ENCODE measurements at places on chromosomes 5 and 9.

GRCh38 chr9:76302947-76303550 lies 91.2 kb downstream of the RFK start:
- DNase-seq: no peak

DNA sequence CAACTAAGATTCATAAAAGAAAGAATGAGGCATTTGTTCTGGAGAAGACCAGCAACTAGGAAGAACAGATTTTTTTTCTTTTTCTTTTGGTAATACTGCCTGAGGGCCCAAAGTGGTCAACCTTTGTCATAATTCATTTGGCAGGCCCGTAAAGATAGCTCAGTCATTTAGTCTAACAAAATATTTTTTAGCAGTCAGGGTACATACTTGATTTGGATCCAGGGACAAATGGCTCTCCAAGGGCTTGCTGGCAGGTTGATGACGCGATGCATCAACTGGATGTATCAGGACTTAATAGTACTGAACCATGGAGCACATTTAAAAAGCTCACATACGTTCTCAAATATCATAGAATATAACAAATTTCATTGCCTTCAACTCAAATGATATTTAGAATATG lies 203.4 kb upstream of the ZNF608 start:
- no peak for DNase-seq

DNA sequence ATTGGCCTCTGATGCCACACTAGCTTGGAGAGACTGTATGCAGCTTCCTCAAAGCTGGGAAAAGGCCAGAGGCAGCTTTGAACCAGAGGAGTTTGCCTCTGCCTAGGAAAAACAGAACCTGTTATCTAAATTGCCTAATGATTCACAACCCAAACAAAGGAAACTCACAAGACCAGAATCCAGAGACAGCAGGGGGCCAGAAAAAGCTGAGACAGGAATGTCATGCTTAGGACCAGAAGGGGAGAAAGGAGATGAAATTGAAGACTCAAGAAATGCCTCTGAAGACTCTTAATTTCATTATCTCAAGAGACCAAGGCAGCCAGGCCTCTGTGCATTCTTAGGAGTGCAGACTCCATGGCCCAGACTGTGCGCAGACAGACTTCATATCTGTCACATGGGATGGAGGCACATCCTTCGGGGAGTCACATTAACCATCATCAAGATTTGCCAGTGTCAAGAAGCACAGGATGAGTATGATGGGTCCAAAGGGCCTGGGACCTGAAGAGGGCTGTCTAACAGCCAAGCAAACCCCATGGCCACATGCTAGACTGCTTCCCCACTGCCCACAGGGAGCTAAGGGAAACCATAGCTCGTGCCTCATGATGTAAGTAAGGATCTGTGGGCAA lies 57.3 kb downstream of the ARSB start:
- DNase-seq: no peak

DNA sequence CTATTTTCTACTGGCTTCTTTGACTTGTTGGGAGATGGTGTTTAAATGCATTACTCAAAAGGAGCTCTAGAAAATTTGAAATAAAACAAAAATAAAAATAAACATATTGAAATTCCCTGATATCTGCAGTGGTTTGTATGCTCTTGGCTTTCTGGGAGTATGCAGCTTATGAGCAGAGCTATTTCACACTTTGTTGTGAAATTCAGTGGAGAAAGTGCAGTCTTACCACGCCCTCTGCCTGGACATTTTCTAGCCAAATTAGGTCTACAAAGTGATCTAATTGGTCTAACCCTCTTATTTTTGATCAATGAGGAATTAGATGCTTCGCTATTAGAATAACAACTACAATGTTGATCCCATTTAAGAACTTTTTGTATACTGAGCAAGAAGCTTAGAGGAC lies 66.8 kb downstream of the INSYN2B start:
- no peak for DNase-seq

- DNase-seq: no peak
These were observed 122.3 kb downstream of the SEMA5A start for GRCh38 chr5:9423571-9423970.

DNA sequence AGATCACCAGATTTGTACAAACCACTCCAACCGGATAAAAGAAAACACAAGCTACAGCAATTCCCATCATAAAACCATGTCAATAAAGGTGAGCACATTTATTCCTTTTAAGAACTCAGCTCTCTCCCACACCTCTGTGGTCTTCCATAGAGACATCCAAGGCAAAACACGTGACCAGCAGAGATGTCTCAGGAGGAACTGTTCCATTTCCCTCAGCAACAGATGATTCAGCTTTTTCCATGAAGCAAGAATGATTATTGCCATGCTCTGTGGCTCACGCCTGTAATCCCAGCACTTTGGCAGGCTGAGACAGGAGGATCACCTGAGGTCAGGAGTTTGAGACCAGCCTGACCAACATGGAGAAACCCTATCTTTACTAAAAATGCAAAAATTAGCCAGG lies 15.8 kb downstream of the GZMK start:
- DNase-seq: no peak

DNA sequence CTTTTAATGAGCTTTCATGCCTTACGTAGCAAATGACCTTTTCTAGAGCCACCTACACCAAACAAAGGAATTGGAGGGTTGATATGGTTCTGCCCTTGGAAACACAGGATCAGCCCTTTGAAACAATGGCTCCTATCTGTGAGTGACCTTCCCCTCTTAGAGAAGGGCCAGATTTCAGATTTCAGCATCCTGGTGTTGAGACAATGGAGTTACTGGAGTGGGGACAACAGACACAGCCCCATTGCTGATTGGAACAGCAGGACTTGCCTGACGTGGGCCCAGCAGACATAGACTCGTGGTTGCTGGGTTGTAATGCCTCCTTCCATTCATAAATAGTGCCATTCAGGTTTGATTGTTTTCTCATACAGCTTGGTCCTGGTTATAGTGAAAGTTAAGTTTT lies 96.0 kb downstream of the GALNT10 start:
- no peak for DNase-seq

DNA sequence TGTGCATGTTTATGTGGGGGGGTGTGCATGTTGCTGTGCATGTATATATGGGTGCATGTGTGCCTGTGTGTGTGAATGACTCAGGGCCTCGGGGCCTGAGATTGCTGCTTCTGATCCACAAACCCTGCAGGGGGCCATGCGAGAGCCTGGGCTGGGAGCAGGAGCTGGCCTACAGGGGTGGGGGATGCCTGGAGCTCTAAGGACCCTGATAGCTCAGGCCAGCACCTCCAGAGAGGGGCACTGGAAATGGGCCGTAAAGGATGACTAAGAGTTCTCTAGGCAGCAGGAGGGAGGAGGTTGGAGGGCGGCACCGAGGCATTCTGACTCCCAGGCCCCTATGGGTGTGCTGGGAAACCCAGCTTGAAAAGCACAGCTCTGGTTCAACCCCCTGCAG lies 6.9 kb upstream of the UBAC1 start:
- no peak for DNase-seq

- DNase-seq: no peak
These were observed 12.0 kb downstream of the UIMC1 start for GRCh38 chr5:176994460-176995121.

- DNase-seq: no peak
These were observed 203.3 kb upstream of the DMRT1 start for GRCh38 chr9:638152-638551.

GRCh38 chr5:6378766-6379103 lies 388 bp upstream of the MED10 start:
- no peak for DNase-seq

DNA sequence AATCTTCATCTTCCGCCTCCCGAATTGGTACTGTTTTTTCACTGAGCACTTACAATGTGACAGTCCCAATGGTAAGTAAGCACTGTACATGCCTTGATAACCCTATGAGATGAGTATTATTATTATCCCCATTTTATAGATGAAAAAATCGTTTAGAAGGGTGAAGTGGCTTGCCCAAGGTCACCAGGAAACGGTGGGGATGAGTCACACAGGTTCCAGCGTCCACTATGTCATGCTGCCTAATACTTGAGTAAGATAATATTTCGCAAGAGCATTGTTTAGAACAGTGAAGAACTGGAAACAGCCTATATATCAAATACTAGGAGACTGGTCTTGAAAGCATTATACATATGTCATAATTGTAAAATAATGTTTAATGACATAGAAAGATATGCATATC lies 12.9 kb downstream of the HAND1 start:
- no peak for DNase-seq

Data from NCI-H1930 (cell line).